ENCODE measurements at places on chromosomes 7 and 10. TPM values are rescaled to one million over a fixed set of nuclear protein-coding genes. Genes with fewer than 3 reads are reported as not detected.

GRCh38 chr7:121480058-121480457, 84.0 kb upstream of the FAM3C start:
- ATAC-seq = no peak

DNA sequence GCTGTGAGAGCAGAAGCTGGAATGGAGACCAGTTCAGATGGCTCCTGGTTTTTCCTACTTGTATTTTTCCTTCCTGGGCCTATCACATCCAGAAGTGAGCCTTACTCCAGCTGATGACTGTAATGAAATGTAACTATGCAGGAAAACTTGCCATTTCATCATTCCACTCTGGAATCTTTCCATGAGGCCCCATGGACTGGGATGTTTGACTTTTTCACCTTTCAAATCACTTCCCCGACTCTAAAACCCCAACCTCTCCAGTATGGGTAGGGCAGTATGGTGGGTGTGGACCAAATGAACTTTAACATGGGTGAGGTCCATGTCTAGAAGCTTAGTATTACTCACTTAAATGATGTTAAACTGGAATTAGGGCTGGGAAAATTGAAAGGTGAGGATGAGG, 40.3 kb upstream of the DLD start:
- no peak for ATAC-seq

NUP42 gene
- total RNA-seq = 48.1 TPM

CLCN1 gene
- total RNA-seq = not detected

CFAP69 gene
- total RNA-seq = 0.42 TPM

All from activated T-helper 17 cell treated with anti-CD3 and anti-CD28 coated beads, Interleukin-2, amount 50 U/mL, for 72 hours (primary cell).